Brain microvascular endothelial cell (primary cell): ENCODE measurements at places on chromosomes 2 and 18.

GRCh38 chr2:174575124-174575776 is 22.4 kb downstream of the WIPF1 start:
- DNase-seq = no peak

DNA sequence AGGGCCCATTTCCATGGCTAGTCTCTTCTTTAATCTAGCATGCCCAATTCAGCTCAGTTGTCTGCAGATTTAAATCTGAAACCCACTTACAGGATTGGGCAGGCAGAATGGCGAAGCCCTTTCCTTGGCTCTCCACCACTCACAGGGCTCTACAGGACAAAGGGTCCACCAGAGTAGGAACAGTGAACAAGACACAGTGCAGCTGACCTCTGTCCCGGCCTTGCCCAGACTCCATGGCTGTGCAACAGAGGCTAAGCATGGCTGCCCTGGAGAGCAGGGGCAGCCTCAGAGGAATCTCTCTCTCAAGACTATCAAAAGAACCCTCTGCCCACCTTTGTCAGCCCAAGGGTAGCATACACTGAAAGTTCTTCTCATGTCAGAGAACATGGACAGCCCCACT is 9.7 kb upstream of the ATP6V1B1 start:
- no peak for DNase-seq

GRCh38 chr18:63043516-63043915 is 276.1 kb downstream of the BCL2 start:
- DNase-seq = peak; percentile 33

DNA sequence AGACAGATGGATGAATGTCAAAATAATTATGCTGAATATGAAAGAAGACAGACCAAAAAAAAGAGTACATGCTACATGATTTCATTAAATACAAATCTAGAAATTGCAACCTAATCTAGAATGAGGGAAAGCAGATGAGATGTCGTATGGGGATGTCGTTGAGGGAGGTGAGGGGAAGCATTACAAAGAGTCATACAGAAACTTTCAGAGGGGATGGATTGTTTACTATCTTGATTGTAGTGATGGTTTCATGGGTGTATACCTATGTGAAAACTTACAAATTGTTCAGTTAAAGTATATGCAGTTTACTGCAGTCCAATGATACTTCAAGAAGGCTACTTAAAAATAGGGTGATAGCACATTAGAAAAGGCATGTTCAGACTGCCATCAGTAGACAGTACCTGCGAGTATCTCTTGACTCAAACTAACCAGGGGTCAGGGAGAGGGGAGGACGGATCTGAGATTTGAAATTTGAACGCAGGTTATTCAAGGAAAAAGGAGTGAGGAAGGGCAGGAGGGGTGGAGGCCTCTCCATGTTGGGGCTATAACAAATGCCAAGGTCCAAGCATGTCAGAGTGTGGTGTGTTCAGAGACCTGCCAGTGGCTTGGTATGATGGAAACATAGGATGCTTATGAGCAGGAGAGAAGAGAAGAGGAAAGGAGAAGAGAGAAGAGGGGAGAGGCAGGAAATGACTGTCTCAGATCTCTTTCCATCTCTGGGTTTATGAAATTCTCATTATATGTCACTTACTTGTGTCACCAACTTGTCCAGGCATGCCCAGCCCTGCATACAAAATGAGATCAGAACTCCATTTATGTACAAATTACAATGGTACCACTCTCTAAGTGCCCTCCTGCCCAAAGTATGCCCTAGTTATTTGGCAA is 257.3 kb upstream of the CXCR4 start:
- DNase-seq = no peak

- DNase-seq = peak; percentile 29
These were observed 64.1 kb downstream of the DTNA start for GRCh38 chr18:34773961-34774766.

- DNase-seq = no peak
These were observed 124.0 kb upstream of the CAVIN2 start for GRCh38 chr2:191970867-191971266.

DNA sequence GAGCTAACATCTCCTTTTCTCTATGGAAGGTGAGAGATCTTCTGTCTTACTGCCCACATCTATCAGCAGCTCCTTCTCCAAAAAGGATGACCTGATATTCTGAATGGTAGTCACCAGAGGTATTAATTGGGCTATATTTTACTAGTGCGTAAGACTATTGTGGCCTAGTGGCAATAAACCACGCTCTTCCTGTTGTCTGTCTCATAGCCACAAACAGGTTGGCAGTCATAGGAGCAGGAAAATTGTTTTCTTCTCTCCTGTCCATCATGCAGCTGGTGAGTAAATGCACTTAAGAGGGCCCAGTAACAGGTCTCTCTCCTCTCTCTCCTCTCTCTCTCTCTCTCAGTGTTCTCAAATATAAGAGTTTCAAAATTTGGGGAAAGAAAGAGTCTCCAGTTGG is 856.8 kb upstream of the ACVR2A start:
- DNase-seq = no peak
